Adrenal gland (tissue), 19 donors: ENCODE measurements at places on chromosomes 6 and 20. TPM values are rescaled to one million over a fixed set of nuclear protein-coding genes. Genes with fewer than 3 reads are reported as not detected.

DNA sequence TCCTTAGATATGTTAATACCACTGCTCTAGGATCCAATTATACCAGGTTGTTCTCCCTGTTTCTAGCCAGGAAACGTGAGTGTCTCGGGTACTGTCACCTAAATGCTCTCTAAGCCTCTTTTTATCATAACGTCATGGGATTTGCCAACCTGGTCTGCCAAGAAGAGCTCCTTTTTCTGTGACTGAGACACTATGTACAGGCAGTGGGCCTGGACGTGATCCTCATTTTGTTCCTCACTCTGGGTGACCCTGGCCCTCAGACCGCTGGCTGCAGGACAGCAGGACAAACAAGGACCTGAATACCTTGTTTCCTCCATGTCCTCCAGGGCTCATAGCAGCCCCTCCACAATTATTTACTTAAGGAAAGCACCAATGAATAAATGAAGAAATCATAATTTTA, 69.1 kb downstream of the CD164 start:
- H3K4me3 ChIP-seq = no peak overlapping the region
- no peaks in the 10 kb centered on the region for H3K36me3 ChIP-seq
- no peak for DNase-seq
- H3K27me3 ChIP-seq = peaks cover 8% of the 10 kb centered on the region
- no peak overlapping the region for H3K27ac ChIP-seq

The RIMS1 gene
- not detected for total RNA-seq

DNA sequence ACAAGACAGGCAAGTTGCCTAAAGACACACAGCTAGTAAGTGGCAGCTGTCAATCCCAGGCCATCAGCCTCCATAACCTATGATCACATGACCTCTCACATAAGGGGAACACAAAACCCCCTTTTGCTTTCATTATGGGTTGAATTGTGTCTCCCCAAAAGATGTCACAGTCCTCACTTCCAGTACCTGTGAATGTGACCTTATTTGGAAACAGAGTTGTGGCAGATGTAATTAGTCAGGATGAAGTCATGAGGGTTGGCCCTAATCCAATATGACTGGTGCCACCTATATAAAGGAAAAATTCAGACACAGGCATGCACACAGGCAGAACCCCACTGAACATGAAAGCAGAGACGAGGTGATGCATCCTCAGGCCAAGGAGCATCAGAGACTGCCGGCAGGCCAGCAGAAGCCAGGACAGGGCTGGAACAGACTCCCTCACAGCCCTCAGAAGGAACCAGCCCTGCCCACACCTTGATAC, 33.6 kb downstream of the GFOD1 start:
- H3K4me1 ChIP-seq = peaks cover 1% of the 10 kb centered on the region
- H3K27ac ChIP-seq = no peak overlapping the region
- DNase-seq = no peak
- H3K4me3 ChIP-seq = no peak overlapping the region
- no peaks in the 10 kb centered on the region for H3K36me3 ChIP-seq

DNA sequence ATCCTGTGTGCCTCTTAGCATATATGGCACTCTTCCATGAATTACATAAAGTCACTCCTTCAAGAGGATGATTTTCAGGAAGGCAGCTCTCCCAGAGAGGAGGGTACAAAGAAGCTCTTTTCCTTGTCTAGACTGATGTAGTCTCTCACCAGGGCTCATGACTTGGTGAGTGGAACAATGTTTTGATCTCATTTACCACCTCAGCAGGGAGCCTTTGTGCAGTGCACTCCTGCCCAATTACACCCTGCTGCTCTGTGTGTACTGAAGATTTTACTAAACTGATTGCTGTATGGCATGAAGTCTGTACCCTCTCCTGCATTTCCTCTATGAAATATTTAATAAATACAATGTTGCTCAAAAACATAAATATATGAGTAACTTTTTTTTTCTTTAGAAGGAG, 598.3 kb upstream of the HS3ST5 start:
- H3K27me3 ChIP-seq = no peaks in the 10 kb centered on the region
- no peak overlapping the region for H3K4me3 ChIP-seq
- no peak for DNase-seq

GRCh38 chr6:104595311-104595820, 264.4 kb downstream of the HACE1 start:
- no peak overlapping the region for H3K4me3 ChIP-seq
- H3K4me1 ChIP-seq = no peaks in the 10 kb centered on the region
- no peaks in the 10 kb centered on the region for H3K27me3 ChIP-seq

- no peak overlapping the region for H3K27ac ChIP-seq
- H3K4me3 ChIP-seq = no peak overlapping the region
Measured at GRCh38 chr6:6588924-6589709, 597 bp downstream of the LY86 start.

DNA sequence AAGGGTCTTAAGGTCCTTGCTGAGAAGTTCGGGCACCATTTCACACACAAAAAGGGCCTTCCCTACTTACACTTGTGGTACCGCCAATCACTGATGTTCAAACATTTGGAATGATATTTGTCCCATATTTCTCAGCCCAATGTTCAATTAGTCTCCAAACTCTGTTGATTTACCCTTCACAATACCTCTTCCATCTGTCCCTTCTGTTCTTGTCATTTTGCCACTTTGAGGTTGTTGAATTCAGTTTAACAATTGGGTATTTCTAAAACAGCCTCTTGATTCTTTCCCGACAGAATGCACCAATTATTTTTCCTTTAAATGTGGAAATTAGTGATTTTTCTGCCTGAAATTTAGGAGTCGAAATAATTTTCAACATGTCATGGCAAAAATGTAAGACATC, 46.2 kb downstream of the NOX3 start:
- no peaks in the 10 kb centered on the region for H3K36me3 ChIP-seq
- no peak overlapping the region for H3K4me3 ChIP-seq
- no peaks in the 10 kb centered on the region for H3K4me1 ChIP-seq
- H3K27me3 ChIP-seq = no peaks in the 10 kb centered on the region
- DNase-seq = no peak
- H3K27ac ChIP-seq = no peak overlapping the region

DNA sequence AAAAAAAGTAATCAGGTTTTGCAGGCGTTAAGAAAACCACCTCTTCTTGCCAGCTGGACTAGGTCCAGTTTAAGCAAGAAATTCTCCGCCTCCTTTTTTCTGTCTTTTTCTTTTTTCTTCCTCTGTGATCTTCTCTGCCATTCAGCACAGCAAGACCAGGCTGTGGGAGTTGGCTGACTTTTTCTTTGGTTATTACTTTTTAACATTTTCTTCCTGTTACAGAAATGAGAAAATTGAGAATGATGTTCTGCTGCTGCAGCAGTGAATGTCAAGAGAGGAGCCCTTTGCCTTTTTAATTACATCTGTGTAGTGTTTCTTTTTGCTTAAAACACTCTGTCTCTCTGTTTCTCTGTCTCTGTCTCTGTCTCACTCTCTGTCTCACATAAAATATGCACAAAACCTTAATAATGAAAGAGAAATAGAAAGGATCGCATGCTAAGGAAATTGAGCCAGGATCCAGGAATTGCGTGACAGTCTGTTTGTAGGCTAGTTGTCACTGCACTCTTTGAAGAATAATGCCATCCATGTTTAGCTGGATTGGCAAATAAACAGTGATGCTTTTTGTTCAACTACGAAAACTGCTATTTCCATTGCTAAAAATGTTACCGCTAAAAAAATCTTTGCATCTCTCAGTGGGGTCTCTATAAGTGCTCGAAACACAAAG, 103.2 kb upstream of the SUPT3H start:
- no peaks in the 10 kb centered on the region for H3K36me3 ChIP-seq
- H3K27me3 ChIP-seq = no peaks in the 10 kb centered on the region
- H3K27ac ChIP-seq = no peak overlapping the region
- H3K4me1 ChIP-seq = no peaks in the 10 kb centered on the region

GRCh38 chr6:111909238-111909637, 36.0 kb upstream of the FYN start:
- no peaks in the 10 kb centered on the region for H3K27me3 ChIP-seq
- H3K36me3 ChIP-seq = no peaks in the 10 kb centered on the region
- no peak overlapping the region for H3K27ac ChIP-seq
- H3K4me3 ChIP-seq = no peak overlapping the region
- no peak for DNase-seq
- no peaks in the 10 kb centered on the region for H3K4me1 ChIP-seq

GRCh38 chr6:163290545-163291274, 123.8 kb upstream of the QKI start:
- no peaks in the 10 kb centered on the region for H3K36me3 ChIP-seq
- H3K27ac ChIP-seq = no peak overlapping the region
- H3K4me1 ChIP-seq = no peaks in the 10 kb centered on the region
- H3K4me3 ChIP-seq = no peak overlapping the region

- no peaks in the 10 kb centered on the region for H3K27me3 ChIP-seq
- H3K36me3 ChIP-seq = no peaks in the 10 kb centered on the region
- no peak for DNase-seq
Measured at GRCh38 chr20:14505476-14505875, 168.1 kb upstream of the FLRT3 start.

GRCh38 chr6:117908246-117909068, 1.4 kb downstream of the SLC35F1 start:
- DNase-seq = no peak
- H3K4me1 ChIP-seq = peaks cover 14% of the 10 kb centered on the region
- no peaks in the 10 kb centered on the region for H3K36me3 ChIP-seq
- no peak overlapping the region for H3K4me3 ChIP-seq

- H3K4me1 ChIP-seq = no peaks in the 10 kb centered on the region
- no peak overlapping the region for H3K27ac ChIP-seq
- H3K27me3 ChIP-seq = no peaks in the 10 kb centered on the region
- no peak for DNase-seq
- H3K36me3 ChIP-seq = no peaks in the 10 kb centered on the region
Measured at GRCh38 chr6:166777096-166777630, 150.1 kb upstream of the RPS6KA2 start.

The BTN1A1 gene
- not detected for total RNA-seq

DNA sequence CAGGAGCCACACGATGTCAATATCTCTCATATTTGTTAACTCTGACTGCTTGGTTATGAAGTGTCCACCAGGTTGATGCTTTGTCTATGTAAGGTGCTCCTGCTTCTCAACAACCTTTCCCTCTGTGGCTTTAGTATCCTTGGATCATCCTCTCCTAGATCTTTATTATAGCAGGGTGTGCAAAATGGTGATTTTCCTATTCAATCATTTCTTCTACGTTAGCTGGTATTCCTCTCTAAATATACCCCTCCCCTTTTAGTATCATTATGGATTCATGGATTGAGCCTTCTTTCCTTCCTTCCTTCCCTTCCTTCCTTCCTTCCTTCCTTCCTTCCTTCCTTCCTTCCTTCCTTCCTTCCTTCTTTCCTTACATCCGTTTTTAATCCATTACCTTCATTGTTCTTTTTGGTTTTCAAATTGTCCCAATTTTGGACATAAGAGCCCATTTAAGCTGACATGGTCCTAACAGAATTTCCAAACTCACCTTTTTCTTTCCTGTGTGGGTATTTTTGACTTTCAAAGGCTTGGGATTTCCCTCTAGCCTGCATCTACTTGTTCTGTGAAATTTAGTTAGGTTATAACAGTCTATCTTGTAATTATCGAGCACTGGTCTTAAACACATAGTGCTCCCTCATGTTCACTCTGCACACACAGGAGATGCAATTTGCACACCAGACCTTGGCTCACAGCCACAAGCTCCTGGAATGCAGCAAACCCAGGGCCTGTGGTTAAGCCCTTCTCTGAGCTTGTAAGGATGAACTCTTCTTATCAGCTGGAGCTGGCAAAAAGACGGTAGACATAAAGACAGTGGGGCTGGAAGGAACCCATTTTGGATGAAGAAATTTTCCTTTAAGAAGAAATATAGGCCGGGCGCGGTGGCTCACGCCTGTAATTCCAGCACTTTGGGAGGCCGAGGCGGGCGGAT, 109.9 kb downstream of the SLC24A3 start:
- H3K27me3 ChIP-seq = no peaks in the 10 kb centered on the region
- no peak overlapping the region for H3K4me3 ChIP-seq
- H3K36me3 ChIP-seq = no peaks in the 10 kb centered on the region
- H3K27ac ChIP-seq = no peak overlapping the region

GRCh38 chr6:167245591-167245990, 45.5 kb upstream of the UNC93A start:
- no peaks in the 10 kb centered on the region for H3K4me1 ChIP-seq
- no peak overlapping the region for H3K27ac ChIP-seq
- no peaks in the 10 kb centered on the region for H3K36me3 ChIP-seq
- DNase-seq = no peak
- H3K4me3 ChIP-seq = no peak overlapping the region

GRCh38 chr6:36786055-36786675, 53.1 kb downstream of the CPNE5 start:
- H3K4me1 ChIP-seq = no peaks in the 10 kb centered on the region
- no peak overlapping the region for H3K4me3 ChIP-seq
- H3K36me3 ChIP-seq = no peaks in the 10 kb centered on the region
- H3K27ac ChIP-seq = no peak overlapping the region
- no peaks in the 10 kb centered on the region for H3K27me3 ChIP-seq

DNA sequence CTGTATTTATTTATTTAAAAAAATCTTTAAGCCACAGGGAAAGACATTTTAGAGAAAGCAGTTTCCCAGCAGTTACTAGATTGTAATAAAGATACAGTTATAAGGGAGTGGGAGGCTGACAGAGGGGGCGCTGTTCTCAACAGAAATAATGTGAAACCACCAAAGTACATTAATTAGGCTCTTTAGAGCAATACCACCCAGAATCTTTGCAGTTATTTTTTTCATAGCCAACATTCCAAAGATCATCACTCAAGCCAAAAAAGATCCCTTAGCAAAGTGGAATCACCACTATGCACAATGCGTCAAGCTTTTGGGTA, 331.3 kb upstream of the DEFB112 start:
- H3K4me1 ChIP-seq = no peaks in the 10 kb centered on the region
- H3K27ac ChIP-seq = no peak overlapping the region
- H3K27me3 ChIP-seq = no peaks in the 10 kb centered on the region
- H3K4me3 ChIP-seq = no peak overlapping the region
- no peak for DNase-seq
- no peaks in the 10 kb centered on the region for H3K36me3 ChIP-seq

The MYB gene
- total RNA-seq = 0.50 TPM

DNA sequence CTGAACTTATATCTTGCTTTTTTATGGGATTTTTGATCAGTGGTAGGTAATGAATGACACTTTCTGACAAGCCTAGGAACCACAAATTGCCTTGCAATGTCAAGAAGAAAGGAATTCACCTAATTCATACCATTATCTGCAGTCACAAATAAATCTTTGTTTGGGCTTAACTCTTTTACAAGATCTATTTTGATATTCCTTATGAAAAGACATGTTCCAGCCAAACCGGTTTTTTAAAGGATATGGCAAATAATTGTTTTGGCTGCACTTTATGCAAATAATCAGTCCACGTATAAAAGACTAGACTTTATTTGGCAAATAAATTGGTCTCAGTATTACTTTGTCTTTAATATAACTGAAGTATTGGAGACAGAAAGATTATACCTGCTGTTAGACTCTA, 771.7 kb upstream of the ADGRB3 start:
- H3K4me3 ChIP-seq = no peak overlapping the region
- DNase-seq = no peak
- no peaks in the 10 kb centered on the region for H3K36me3 ChIP-seq
- no peaks in the 10 kb centered on the region for H3K27me3 ChIP-seq
- no peaks in the 10 kb centered on the region for H3K4me1 ChIP-seq
- no peak overlapping the region for H3K27ac ChIP-seq

GRCh38 chr20:16537025-16537665, 36.1 kb downstream of the KIF16B start:
- no peak for DNase-seq
- H3K4me1 ChIP-seq = peaks cover 36% of the 10 kb centered on the region
- H3K4me3 ChIP-seq = no peak overlapping the region
- H3K27ac ChIP-seq = no peak overlapping the region
- no peaks in the 10 kb centered on the region for H3K27me3 ChIP-seq

The STX16 gene
- total RNA-seq = 64.5 TPM

The FOXS1 gene
- 4.7 TPM for total RNA-seq

The PRKN gene
- 14.7 TPM for total RNA-seq
